ENCODE measurements at places on chromosomes 5 and 9. TPM values are rescaled to one million over a fixed set of nuclear protein-coding genes. Genes with fewer than 3 reads are reported as not detected.
A peak's percentile ranks its signal among the peaks of the same experiment; 100 is the strongest.

GRCh38 chr9:101311758-101312420 lies 72.9 kb downstream of the BAAT start:
- no peak overlapping the region for H3K27ac ChIP-seq
- peaks cover 7% of the 10 kb centered on the region for H3K4me1 ChIP-seq
- peaks cover 8% of the 10 kb centered on the region for H3K27me3 ChIP-seq
- DNase-seq: no peak
- no peak overlapping the region for H3K4me3 ChIP-seq

The TRPM3 gene
- total RNA-seq: 1.6 TPM

The QSOX2 gene
- 23.6 TPM for total RNA-seq

DNA sequence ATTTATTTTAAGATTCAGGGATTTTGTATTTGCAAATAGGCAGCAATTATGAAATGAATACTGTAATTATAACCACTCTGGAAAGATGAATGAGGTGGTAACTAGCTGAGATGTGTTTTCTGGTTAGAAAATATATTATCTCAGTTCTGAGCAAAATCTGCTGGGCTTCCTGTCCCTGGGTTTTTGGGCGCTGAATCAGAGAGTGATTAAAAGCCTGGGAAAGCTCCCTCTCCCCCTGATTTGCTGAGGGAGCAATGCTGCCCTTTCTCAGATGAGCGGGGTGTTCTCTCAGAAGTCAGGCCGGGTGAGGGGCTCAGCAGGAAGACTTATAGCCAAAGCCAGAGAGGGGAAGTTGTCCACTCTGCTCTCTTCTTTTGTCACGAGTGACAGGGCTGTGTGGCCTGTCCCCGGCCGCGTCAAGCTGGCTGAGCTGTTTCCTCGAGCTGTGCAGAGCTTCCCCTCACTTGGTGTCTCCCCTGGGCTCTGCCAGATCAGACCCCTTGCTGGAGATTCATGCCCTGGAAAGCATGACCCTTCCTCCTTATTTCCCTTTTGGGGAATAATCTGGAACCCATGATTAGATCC lies 39.8 kb upstream of the PITX1 start:
- H3K27me3 ChIP-seq: peaks cover 67% of the 10 kb centered on the region
- H3K4me1 ChIP-seq: no peaks in the 10 kb centered on the region
- no peaks in the 10 kb centered on the region for H3K36me3 ChIP-seq
- H3K27ac ChIP-seq: no peak overlapping the region
- no peak overlapping the region for H3K4me3 ChIP-seq

DNA sequence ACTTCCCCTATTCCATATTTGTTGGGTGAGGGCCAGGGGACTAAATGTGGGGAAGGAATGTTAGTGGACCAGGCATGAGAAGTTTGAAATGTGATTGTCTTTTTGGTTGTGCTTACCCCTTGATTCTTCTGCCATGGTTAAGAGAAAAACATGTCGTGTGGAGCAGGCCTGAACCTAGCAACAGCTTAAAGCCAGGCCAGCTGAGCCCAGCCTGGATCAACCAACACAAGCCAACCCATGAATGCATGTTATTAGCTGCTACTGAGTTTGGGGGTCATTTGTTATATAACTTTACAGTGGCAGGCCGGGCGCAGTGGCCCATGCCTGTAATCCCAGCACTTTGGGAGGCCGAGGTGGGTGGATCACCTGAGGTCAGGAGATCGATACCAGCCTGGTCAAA lies 52.4 kb upstream of the TRIO start:
- no peaks in the 10 kb centered on the region for H3K4me1 ChIP-seq
- H3K27ac ChIP-seq: no peak overlapping the region
- H3K4me3 ChIP-seq: no peak overlapping the region

GRCh38 chr5:160054831-160055230 lies 45.9 kb downstream of the TTC1 start:
- no peaks in the 10 kb centered on the region for H3K4me1 ChIP-seq
- peaks cover 44% of the 10 kb centered on the region for H3K36me3 ChIP-seq
- no peak overlapping the region for H3K27ac ChIP-seq
- no peaks in the 10 kb centered on the region for H3K27me3 ChIP-seq

The BTNL3 gene
- total RNA-seq: 0.82 TPM

DNA sequence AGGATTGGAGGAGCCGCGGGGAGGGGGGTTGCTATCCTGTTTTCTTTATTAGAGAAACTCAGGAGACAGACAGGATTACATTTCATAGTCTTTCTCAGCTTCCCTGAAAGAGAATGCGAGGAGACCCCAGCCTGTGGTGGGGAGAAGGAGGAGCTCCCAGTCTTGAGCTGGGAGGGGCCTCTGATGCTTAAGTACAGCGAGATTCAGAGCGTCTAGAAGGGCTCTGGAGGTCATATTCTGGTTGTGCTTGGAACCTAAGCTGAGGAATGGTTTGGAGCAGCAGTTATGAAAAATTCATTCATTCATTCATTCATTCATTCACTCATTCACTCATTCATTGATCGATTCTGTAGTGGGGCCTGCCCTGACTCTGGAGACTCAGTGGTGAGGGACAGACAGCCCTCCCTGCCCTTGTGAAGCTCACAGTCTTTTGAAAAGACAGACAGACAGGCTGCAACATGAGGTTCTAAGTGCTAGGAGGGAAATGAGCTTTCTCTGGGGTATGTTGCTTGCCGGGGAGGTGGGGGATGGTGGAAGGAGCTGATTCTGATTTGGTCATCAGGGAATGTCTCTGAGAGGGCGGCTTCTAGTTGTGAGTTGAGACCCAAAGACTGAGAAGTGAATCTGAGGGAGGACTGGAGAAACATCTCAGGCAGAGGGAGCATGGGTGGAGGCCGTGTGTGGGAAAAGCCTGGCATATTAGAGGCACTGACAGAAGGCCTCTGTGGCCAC lies 2.5 kb upstream of the SPRY4 start:
- no peaks in the 10 kb centered on the region for H3K36me3 ChIP-seq
- peak overlapping the region; percentile 94 for H3K27ac ChIP-seq
- H3K4me3 ChIP-seq: peak overlapping the region; percentile 95
- H3K27me3 ChIP-seq: peaks cover 23% of the 10 kb centered on the region
- peaks cover 36% of the 10 kb centered on the region for H3K4me1 ChIP-seq
- DNase-seq: no peak

GRCh38 chr5:115396688-115397087 lies 100.2 kb upstream of the CCDC112 start:
- H3K4me3 ChIP-seq: no peak overlapping the region
- H3K36me3 ChIP-seq: no peaks in the 10 kb centered on the region
- H3K27me3 ChIP-seq: no peaks in the 10 kb centered on the region
- DNase-seq: no peak
- no peak overlapping the region for H3K27ac ChIP-seq

DNA sequence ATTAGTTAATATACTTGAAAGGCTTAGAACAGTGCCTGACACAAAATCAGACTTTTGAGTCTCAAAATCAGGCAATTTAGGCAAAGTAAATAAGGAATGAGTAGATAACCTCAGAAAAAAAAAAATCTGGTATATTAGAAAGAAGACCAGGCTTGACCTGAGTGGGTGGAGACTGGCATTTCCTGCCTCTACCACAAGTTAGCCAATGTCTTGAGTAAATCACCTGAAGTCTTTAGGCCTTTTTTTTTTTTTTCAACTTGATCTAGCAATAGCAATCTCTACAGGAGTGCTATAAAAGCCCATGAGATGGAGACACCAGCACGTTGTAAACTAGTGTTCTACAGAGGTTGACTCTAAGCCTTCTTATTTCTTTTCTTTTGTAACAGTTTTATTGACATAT lies 104.2 kb upstream of the RASEF start:
- peak overlapping the region; percentile 78 for H3K27ac ChIP-seq
- no peaks in the 10 kb centered on the region for H3K4me1 ChIP-seq
- no peak for DNase-seq
- no peaks in the 10 kb centered on the region for H3K27me3 ChIP-seq

The TIGD6 gene
- 4.9 TPM for total RNA-seq

GRCh38 chr9:111148052-111149017 lies 110.1 kb upstream of the LPAR1 start:
- no peak overlapping the region for H3K4me3 ChIP-seq
- no peak for DNase-seq
- H3K27ac ChIP-seq: no peak overlapping the region
- H3K4me1 ChIP-seq: peaks cover 15% of the 10 kb centered on the region

DNA sequence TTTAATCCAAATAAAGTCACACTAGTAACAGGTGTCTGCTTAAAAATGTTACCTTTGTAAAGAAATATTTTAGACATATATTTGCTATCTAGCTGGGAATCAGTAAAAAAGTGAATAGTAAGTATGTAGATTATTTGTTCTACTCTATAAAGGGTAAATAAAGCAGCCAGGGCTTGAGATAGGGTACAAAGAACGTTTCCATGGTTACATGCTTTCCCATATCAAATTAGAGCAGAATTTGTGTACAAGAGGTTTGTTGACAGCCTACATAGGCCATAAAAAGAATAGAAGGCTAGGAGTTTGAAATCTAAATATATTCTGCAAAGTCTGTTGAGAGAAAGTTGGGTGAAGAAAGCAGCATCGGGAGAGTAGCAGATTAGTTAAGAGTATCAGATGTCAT lies 160.9 kb upstream of the POU5F2 start:
- no peaks in the 10 kb centered on the region for H3K4me1 ChIP-seq
- DNase-seq: no peak
- H3K27me3 ChIP-seq: no peaks in the 10 kb centered on the region
- no peak overlapping the region for H3K4me3 ChIP-seq
- no peak overlapping the region for H3K27ac ChIP-seq

DNA sequence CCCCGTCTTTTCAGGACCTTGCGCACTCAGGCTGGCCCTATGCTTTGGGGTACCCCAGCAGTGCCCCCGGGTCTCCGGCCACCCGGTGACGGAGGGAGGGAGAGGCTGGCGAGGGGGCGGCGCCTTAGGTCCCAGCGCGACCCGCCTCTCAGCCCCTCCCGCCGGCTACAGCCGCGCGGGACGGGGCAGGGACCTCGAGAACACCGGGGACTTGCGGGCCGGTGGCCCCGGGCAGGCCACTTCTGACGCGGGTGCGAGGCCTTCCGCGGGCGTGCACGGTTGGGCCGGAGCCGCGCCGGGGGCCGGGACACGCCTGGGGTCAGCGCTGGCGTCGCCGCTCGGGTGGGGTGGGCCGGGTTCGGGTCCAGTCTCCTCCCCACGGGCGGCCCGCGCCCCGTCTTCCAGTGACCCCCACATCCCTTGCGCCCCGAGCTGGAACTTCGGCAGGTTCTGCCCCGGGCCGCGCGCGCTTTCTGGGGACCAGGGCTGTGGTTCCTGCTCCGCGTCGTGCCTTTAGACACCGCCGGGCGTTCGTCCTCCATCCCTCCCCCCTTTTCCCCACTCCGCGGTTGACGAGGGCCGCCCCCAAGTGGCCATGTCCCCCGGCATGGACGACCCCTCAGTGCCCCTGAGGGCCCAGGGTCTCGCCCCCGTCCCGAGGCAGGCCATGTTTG lies 3.8 kb upstream of the SQSTM1 start:
- no peak for DNase-seq
- H3K4me3 ChIP-seq: peak overlapping the region; percentile 49
- peaks cover 9% of the 10 kb centered on the region for H3K36me3 ChIP-seq
- H3K27me3 ChIP-seq: no peaks in the 10 kb centered on the region
- H3K27ac ChIP-seq: no peak overlapping the region

The APC gene
- total RNA-seq: 47.7 TPM

DNA sequence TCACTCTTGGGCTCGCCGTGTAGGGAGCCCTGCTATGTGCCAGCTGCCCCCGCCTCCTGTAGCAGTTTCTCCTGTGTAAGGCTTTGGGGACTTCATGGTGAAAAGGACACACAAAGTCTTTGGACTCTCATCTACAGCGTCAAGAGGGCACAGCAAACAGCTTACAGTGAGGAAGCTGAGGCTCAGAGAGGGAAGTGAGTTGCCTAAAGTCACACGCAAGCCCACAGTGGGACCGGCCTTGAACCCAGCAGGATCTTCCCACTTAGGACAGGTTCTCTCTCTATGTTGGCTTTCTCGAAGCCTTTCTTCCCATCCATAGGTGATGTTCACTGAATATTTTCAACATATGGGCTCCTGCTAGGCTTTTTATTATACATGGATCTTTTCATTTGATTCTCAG lies 9.8 kb upstream of the PRRX2 start:
- no peaks in the 10 kb centered on the region for H3K36me3 ChIP-seq
- peaks cover 22% of the 10 kb centered on the region for H3K4me1 ChIP-seq
- no peak overlapping the region for H3K27ac ChIP-seq
- DNase-seq: no peak

DNA sequence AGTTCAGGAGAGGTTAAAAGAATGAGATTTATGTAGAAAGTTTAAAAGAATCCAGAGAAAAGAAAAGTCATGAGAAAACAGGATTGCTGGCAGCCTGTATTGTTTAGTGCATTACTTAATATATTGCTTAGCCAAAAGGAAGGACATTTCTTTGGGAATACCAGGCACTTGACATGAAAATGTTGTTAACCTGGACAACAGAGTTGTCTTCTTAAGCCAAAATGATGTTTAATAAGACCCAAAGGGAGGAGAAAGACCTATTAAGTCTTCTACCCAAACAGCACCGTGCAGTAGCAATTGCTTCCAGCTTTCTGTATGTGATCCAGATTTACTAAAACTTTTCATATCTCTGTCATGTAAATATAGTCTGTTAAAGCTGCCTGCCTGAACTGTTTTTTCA lies 74.0 kb upstream of the PRLR start:
- H3K4me1 ChIP-seq: peaks cover 24% of the 10 kb centered on the region
- H3K27me3 ChIP-seq: no peaks in the 10 kb centered on the region
- no peaks in the 10 kb centered on the region for H3K36me3 ChIP-seq
- DNase-seq: no peak

DNA sequence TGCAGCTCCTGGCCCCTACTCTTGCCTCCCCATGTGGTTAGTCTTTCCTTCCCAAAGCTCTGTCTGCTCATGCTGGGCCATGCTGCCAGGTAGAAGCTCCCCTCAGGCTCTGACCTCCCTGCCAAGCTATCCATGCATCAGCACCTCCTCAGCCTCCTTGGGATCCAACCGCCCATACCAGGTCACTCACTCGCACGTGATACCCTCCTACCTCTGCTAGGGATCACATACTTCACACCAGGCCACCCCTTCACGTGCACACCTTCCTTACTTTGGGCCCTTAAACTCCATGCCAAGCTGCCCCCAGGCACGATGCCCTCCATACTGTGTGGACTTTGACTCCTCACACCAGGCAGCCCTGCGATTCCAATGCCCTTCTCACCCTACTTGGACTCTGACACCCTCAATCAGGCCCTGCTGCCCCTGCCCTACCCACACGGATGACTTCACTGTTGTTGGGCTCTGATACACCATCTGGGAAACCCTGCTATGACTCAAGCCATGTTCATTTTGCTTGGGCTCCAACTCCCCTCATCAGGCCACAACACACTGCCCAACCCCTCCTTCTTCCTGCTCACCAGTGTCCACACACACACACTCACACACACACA lies 34.1 kb downstream of the ZNF483 start:
- DNase-seq: no peak
- H3K4me1 ChIP-seq: no peaks in the 10 kb centered on the region
- no peak overlapping the region for H3K4me3 ChIP-seq
- no peaks in the 10 kb centered on the region for H3K27me3 ChIP-seq
- H3K27ac ChIP-seq: no peak overlapping the region

DNA sequence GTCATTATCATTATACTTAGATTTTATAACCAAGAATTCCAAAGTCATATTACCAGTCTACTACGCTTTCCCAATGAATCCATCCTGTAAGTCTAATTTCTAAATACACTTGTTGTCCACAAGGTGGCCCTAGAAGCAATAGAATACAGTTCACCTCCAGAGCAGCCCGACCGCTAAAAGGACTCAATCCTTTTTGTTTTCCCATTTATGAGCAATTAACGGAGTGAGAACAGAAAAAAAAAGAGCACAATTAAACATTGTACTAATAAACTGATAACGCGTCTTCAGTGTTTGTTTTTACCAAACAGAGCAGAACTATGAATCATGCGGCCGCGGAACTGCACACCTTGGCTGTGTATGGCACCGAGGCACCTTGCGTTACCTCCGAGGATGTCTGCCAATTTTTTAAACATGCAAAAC lies 160.7 kb upstream of the DAPK1 start:
- H3K27me3 ChIP-seq: peaks cover 7% of the 10 kb centered on the region
- peak overlapping the region; percentile 88 for H3K4me3 ChIP-seq
- no peak for DNase-seq
